Activated CD4-positive, alpha-beta T cell treated with anti-CD3 and anti-CD28 coated beads for 36 hours (primary cell): ENCODE measurements at places on chromosomes 1 and 21.

GRCh38 chr1:3403011-3403345 lies 51.5 kb upstream of the ARHGEF16 start:
- DNase-seq = no peak

DNA sequence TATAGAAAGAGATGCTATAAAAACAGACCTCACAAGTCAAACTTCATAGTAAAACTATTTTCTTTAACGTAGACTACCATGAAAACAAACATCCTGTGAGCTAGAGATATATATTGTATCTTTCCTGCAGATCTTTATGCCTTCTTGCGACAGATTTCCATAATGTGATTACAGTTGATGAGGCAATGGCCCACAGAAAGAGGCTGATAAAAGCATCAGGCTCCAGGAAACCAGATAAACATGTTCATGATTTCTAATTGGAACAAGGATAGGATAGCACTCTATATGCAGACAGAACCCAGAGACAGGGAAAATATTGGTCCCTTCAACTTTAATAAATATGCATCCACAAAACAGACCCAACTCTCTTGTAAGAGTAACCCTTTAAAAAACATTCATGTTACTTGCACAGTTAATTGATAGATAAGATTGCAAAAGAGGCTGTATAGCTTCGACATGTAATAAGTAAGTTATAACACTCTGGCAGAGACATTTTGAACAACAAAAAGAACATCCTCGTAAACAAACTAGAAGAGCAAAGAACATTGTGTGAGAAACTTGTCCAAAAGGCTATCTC lies 329.4 kb downstream of the AGBL4 start:
- DNase-seq = no peak

DNA sequence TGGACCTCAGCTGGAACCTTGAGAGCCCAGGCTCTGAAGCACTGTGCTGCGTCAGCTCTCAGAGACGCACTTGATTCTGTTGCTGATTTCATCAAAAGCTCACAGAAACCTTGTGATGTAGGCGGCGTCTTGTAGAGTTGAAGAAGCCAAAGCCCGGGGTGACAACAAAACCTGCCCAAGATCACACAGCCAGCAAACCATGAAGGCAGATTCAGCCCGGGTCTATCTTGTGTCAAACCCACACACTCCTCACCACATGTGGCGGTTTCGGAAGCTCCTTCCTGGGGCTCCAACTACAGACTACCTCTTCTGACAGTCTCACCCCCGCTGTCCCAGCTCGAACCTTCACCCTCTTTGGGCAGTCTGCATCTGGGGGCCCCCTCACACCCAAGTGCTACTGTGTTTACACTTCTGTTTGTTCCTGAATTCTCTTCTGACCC lies 50.4 kb downstream of the TENT5C start:
- peak; percentile 91 for DNase-seq

DNA sequence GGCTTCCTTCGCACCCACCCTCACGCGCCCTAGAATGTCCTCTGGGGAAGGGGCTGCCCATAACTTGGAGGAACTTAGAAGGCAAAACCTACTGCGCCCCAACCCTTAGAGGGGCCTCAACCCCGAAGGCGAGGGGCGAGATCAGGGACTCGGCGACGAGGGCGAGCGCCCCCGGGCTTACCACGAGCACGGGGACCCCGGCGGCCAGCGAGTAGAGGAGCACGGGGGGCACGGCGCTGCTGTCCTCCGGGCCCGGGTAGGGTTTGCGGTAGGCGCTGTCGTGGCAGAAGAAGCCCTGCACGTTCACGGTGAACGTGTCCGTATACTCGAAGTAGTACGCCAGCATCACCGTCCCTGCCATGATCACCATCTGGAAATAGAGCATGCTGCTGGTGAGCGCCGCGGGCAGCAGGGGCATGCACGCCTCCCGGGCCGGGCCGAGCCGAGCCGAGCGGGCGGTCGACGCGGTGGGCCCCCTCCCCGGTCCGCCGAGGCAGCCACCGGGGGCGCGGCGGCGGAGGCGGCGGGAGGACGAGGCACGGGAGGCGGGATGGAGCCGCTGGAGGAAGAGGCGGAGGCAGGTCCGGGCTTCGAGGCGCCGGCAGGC lies 304 bp downstream of the PLPPR5 start:
- peak; percentile 51 for DNase-seq

- DNase-seq = peak; percentile 18
Observed at GRCh38 chr1:161307230-161307768, 2.5 kb downstream of the MPZ start.
